ENCODE measurements at places on chromosomes 1 and 21.

- no peak for DNase-seq
Observed at GRCh38 chr1:87973896-87974295, 645.2 kb downstream of the LMO4 start.

- DNase-seq = no peak
Observed at GRCh38 chr1:26784023-26784871, 3.5 kb upstream of the PIGV start.

GRCh38 chr1:170864876-170865538 is 70.3 kb upstream of the MROH9 start:
- no peak for DNase-seq

DNA sequence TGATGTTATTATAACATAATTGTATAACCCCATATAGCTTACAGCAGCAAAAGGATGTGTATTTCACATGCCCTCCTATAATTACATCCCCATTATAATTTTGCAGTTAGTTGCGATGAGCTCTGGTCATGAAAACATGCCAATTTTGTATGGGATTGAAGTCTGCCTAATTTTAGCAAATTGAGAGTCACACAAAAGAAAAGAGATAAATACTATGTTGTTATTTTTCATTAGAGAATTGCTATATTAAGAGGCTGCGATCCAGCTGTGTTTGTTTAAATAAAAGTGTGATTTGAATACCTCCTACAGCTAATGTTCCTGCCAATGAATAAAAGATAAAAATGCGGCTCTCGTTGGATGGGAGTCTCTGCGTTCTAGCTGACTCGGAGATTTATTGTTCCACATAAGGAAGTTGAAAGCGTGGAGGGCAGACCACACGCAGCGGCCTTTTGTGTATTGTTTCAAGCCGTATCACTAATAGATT is 461.0 kb upstream of the NFIA start:
- DNase-seq = no peak

DNA sequence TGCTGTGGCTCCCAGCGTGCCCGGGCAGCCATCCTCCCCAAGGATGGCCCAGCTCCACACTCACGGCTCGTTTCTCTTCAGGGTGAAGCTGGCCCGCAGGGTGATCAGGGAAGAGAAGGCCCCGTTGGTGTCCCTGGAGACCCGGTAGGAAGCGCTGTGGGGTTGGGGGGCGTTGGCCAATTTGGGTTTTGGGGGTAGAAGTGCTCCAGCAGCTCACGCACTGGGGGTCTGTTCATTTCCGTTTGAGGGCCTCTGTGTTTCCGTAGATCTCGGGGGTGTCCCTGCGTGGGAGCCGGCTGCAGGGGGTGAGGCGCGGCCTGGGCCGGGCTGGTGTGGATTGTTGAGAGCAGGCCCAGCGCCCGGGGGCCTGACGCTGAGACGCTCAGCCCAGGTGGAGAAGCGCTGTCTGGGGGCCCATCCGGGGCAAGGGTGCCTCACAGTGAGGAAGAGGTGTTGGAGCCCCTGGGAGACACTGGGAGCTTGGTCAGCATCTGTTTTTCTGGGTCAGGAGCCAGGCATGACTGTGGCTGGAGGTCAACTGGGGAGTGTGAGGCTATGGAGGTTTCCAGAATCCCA is 12.6 kb downstream of the COL6A1 start:
- DNase-seq = no peak

DNA sequence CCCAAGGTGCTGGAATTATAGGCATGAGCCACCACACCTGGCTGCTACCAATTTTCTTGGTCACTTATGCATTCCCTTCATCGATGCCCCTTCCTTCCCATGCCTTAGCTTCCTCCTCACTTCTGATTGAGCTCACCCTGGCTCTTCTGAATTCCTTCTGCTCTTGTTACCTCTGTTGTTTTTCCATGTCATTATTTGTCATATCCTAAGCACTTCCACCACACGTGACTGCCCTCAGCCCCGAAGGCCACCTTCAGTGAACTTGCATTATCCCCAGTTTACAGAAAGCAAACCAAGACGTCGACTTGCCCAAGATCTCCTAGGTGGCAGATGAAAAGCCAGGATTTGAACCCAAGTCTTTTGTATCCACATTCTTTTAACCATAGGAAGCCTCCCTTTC is 30.7 kb downstream of the CA6 start:
- DNase-seq = no peak

- DNase-seq = no peak
Observed at GRCh38 chr1:188669728-188670382, 1807.8 kb downstream of the BRINP3 start.

- no peak for DNase-seq
Observed at GRCh38 chr1:234977875-234978396, 150.7 kb downstream of the TOMM20 start.

DNA sequence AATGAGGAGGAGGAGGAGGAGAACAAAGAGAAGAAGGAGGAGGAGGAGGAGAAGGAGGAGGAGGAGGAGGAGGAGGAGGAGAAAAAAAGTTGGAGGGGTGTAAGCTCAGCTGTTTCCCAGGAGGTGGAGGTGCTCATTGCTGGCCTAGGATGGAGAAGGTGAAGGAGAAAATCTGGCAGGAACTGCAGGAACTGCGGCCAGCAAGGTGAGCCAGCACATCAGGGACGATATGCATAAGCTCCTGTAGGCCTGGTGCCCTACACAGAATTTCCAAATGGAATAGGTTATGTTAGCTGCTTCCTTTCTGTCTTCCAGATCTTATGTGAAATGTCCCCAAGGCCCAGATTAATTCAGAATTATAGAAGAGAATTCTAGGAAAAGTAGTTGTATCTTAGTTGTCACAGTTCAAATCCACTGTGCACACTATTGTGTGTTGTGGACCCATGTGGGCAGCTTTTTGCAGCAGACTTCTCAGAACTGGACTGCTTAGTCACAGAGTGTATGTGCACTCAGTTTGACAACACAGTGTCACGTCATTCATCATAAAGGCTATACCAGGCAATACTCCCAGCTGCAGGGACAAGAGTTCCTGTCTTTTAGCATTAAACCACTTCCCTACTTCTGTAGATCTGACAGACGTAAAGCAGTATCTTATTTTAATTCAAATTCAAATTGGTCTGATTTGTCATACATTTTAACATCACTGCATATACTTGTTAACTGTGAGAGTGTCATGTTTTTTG is 303.7 kb downstream of the HLX start:
- DNase-seq = no peak

DNA sequence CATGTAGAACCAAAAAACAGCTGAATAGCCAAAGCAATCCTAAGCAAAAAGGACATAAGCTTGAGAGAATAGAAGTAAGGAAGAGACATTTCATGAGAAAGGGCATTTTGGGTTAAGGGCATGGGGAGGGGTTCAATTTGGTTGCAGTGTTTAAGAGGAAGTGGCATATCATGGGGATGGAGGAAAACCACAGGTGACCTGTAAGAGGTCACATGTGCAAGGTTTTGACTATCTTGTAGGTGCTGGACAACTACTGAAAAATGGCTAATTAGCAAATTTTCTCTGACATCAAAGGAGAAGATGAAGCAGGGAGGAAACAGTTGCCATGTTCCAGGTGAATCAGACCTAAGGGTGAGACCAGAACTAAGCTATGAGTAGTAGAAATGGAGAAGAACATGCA is 31.3 kb upstream of the ROR1 start:
- no peak for DNase-seq

GRCh38 chr1:242847390-242847993 is 323.0 kb upstream of the PLD5 start:
- DNase-seq = no peak

DNA sequence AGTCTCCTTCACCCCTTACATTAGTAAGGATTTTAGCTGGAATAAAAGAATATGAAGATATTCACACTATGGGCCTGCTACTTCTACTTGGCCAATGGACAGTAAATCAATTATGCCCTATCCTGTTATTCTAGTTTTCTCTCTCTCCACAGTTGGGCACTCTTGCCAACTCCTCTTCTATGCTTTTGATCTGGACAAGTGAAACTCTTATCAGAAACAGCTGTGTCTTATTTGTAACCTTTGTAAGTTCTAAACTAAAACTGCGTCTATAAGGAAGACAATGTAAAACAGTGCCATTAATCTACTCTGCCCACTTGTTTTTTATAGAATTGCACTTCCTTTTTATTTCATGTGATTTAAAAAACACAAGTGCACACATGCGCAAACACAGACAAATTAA is 244.0 kb upstream of the DMRTA2 start:
- no peak for DNase-seq

DNA sequence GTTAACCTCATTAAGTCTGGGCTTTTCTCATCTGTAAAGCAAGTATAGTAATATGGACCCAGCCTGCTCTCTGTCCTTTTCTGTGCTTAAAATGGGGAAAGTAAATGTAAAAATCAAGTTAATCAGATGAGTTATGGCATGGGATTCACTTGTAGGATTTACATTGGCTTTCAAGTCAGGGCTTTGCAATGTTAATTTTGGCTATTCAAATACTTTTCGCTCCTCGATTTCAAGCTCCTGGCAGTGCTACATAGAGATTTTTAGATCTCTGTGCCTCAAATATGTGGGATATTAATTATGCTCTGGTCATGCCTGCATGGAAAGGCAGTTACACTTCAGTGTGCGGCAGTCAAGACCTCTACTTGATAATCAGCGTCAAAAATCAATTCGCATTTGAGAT is 709.8 kb downstream of the LTN1 start:
- no peak for DNase-seq

GRCh38 chr1:203158960-203159665 is 16.5 kb downstream of the MYBPH start:
- DNase-seq = no peak

DNA sequence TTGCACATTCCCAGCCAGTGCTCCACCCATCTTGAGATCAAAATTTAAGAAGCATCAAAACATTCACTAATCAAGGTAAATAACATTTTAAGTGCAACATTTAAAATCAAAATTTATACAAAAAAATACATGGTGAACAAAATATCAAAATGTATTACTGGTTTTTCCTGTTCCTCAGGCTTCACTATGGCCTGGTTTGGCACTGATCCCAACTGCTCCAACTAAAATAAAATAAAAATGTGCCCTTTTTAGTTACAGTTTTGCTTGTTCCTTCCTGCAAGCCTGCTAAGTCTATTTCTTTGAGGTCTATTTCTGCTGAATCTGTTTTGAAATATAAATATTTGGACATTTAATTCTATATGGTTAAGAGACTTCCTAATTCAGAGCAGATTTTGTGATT is 54.9 kb downstream of the ADAMTS1 start:
- DNase-seq = no peak

DNA sequence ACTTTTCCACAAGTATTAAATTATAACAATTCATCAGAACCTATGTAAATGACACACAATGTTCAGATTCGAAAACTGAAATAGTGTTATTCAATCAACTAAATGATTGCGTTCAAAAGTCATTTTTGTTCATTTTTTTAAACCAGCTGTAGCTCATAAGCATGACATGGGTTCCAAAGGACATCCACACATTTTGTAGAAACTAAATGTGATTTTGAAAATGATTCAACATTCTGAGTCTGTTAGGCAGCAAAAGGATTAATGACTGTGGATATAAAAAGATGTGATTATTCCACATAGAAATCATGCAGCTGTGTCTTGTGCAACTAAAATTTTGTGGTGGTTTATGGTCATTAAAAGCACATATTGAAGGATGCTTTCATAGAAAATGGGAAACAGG is 204.5 kb downstream of the BRINP3 start:
- no peak for DNase-seq

- no peak for DNase-seq
Observed at GRCh38 chr1:88104236-88104635, 579.8 kb upstream of the PKN2 start.

GRCh38 chr1:54936791-54937190 is 43.6 kb upstream of the TMEM61 start:
- DNase-seq = no peak

GRCh38 chr1:164704954-164705353 is 146.0 kb downstream of the PBX1 start:
- no peak for DNase-seq

GRCh38 chr1:1023700-1024099 is 3.8 kb downstream of the AGRN start:
- no peak for DNase-seq

- no peak for DNase-seq
Observed at GRCh38 chr1:170114906-170115305, 30.9 kb upstream of the NTMT2 start.

- no peak for DNase-seq
Observed at GRCh38 chr1:97608272-97608671, 312.6 kb downstream of the DPYD start.

GRCh38 chr1:184443624-184444023 is 56.8 kb downstream of the C1orf21 start:
- no peak for DNase-seq

- no peak for DNase-seq
Observed at GRCh38 chr1:19467199-19468187, 17.8 kb downstream of the CAPZB start.

DNA sequence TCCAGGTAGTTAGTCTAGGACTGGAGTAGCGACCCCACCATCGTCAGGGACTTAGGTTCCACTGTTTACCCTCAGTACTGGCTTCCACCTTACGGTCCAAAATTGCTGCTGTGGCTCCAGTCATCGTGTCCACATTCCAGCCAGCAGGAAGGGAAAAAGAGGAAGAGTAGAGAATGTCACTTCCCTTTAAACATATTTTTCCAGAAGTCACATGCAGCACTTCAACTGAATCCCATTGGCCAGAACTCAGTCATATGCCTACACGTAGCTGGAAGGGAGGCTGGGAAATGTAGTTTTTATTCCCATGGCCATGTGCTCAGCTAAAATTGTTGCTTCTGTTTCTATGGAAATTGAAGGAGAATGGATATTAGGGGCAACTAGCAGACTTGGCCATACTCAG is 84.1 kb upstream of the SELENON start:
- no peak for DNase-seq

GRCh38 chr1:42957880-42958487 is 684 bp downstream of the SLC2A1 start:
- peak; percentile 58 for DNase-seq

DNA sequence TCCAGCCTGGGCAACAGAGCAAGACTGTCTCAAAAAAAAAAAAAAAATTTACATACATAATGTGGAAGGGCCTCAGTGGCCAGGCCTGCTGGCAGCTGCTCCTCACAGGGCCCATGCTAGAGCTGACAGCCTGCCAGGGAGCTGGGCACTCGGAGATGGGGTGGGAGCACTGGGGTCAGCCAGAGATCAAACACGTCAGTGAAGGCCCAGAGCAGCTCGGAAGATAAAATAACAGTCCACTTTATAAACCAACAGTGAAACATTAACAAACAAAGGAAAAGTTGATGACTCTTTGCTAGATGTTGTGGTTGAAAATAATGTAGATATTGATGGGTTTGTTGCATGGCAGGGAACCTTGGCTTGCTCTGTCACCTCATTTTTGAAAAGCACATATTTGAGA is 42.7 kb downstream of the ATP5PF start:
- DNase-seq = no peak
